Activated CD4-positive, alpha-beta T cell treated with anti-CD3 and anti-CD28 coated beads, Interleukin-2, amount 10 ng/mL, durations not matched to agents 7 days and 5 days (primary cell): ENCODE measurements at places on chromosomes 12 and 14. TPM values are rescaled to one million over a fixed set of nuclear protein-coding genes. Genes with fewer than 3 reads are reported as not detected.

DNA sequence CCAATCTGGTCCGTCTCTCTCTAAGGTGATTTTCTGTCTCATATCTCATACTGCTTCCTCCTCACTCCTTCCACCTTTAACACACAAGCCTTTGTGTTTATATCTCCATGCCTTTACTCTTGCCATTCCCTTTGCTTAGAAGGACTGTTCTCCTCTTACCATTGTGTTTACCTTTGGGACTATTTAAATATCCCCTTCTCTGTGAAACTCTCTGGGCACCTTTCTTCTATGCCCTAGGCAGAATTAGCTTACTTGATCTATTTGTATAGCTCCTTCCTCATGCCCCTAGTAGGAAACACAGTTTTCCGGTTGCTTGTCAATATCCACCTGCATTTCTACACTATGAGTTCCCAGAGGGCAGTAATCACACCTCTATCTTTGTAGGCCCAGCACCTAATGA is 3.9 kb upstream of the AMHR2 start:
- H3K4me3 ChIP-seq, result no peak overlapping the region
- no peak overlapping the region for H3K27ac ChIP-seq
- DNase-seq, result no peak
- no peaks in the 10 kb centered on the region for H3K27me3 ChIP-seq

DNA sequence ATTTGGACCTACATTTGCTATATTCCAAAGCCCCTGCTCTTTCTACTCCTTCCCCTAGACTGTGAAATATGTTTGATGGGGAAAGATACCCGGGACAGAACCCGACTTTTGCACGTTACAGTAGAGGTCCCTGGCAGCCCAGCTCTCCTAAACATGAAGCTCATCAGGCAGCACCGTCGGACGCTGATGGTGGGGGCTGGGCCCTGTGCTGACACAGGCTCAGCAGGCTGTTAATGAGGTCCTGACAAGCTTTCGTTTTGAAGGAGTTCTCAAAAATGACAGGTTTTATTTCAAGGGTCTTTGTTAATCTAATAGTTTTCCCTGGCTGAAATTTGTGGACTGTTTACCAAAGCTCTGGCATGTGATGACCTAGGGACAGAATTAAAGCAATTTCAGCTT is 102.3 kb downstream of the SLC25A47 start:
- H3K36me3 ChIP-seq, result no peaks in the 10 kb centered on the region
- H3K4me3 ChIP-seq, result no peak overlapping the region
- no peak overlapping the region for H3K27ac ChIP-seq
- H3K4me1 ChIP-seq, result peaks cover 15% of the 10 kb centered on the region
- DNase-seq, result no peak

DNA sequence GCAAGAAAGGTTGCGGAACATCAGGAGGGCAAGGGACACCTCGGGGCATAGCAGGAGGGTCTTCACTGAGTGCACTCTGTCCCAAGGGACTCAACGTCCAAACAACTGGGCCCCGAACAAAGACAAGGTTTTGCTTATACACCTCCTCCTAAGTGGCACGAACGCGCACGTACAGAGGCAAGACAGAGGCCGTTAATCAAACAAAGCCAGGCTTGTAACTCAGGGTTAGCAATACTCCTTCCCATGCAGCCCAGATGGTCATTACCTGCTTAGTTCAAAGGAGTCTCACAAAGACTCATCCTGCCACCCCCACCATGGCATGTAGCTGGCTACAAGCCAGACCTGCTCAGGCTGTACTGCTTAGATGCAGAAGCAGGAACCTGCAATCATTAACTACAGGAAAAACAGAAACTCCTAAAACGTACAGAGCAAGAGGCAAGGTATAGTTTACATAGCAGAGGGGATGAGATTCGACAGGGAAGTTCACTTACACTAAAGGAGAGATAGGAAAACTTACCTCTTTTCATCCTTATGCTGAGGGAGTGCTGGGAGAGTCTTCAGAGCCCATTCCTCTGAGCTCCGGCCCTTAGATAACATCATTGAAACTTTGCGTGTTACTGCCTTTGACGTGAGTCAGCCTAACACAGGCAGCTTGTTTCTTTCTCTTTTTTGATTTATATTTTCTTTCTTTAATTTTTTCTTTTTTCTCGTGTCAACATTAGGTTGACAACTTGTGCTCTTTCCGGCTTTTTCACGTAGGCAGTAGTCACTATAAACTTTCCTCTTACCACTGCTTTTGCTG is 1319.1 kb downstream of the TMEM121 start:
- peaks cover 7% of the 10 kb centered on the region for H3K27me3 ChIP-seq
- peaks cover 32% of the 10 kb centered on the region for H3K4me1 ChIP-seq
- peak overlapping the region; percentile 73 for H3K27ac ChIP-seq
- H3K4me3 ChIP-seq, result peak overlapping the region; percentile 81

GRCh38 chr14:105163040-105163742 is 5.4 kb downstream of the JAG2 start:
- no peak overlapping the region for H3K27ac ChIP-seq
- no peaks in the 10 kb centered on the region for H3K36me3 ChIP-seq
- no peak overlapping the region for H3K4me3 ChIP-seq
- H3K4me1 ChIP-seq, result peaks cover 4% of the 10 kb centered on the region

DNA sequence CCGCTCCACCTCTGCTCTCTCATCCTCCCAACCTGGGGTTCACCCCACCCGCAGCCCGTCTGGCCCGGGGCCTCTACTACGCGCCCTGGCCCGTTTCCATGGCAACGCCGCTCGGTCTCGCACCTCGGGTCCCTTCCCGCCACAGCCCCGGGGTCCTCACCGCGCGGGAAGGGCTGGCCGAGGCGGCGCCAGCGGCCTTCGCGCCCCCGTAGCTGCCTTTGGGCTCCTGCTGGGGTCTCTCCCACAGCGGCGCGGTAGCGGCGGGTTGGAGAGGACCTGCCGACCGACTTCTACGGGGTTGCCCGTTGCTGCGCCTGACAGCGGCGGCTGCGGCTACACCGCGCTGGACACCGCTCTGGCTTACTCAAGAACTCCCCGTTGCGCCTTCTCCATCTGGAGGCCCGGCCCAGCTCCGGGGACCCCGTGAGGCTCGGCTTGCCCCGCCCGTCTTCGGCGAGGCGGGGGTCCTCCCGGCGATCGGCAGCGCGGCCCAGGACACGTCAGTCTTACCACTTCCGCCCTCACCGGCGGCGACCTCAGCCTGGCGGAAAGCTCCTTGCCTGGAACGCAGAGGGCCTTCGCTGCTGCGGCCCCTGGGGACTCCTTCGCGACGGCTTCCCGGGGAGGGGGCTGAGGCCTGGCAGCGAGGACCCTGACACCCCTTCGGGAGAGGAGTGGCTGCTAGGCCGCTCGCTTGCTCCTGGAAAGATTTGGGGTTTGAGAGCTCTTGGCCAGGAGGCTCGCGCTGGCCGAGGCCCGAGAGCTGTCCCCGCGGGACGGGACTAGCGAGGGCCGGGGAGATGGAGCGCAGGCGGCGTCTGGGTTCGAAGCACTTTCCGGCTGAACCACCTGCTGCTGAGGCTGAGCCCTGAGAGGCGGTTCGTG is at the start of gene TM9SF1:
TSS of gene TM9SF1 (minus strand) at position 256 of the 885 bp plus-strand sequence. CDS start 422 bp downstream, outside the sequence.
- H3K27ac ChIP-seq, result peak within 1 kb of the TSS; percentile 99
- peaks cover 56% of the 10 kb centered on the region for H3K4me1 ChIP-seq
- H3K27me3 ChIP-seq, result no peaks in the 10 kb centered on the region
- H3K36me3 ChIP-seq, result peaks cover 52% of the 10 kb centered on the region
- peak within 1 kb of the TSS; percentile 98 for H3K4me3 ChIP-seq
- DNase-seq, result peak; percentile 91

DNA sequence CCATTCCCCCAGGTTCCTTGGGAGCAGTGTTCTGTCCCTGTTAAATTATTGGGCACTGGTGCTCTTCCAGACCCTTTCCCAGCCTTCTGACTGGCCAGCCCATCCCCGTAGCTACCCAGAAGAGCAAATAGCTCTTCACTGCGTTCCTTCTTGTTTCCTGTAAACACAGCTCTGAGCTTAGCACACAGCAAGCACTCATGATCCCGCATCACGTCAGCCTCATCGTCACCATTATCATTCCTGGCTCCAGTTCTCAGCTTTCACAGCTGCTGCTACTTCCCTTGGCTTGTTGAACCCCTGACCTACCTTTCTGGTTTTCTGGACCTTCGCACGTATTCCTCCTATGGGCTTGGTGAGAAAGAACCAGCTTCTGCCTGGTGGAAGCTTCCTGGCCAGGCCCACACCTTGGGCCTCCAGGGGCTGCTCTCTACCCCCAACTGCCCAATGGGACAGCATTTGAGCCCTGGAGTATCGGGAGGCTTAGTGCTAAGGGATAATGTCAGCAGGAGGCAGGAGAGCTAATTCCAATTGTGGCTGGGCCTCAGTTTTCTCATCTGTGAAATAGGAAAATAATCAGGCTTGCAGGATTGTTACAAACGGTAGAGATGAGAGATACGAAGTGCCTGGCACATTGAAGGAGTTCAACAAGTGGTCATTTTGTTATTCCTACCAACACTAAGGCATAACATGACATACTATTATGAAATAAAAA is 22.6 kb upstream of the PAPOLA start:
- no peak for DNase-seq
- H3K27me3 ChIP-seq, result peaks cover 9% of the 10 kb centered on the region
- H3K36me3 ChIP-seq, result no peaks in the 10 kb centered on the region
- H3K4me3 ChIP-seq, result no peak overlapping the region
- no peak overlapping the region for H3K27ac ChIP-seq
- no peaks in the 10 kb centered on the region for H3K4me1 ChIP-seq

GRCh38 chr12:55684761-55685370 is 22.8 kb downstream of the ITGA7 start:
- no peak for DNase-seq
- H3K27me3 ChIP-seq, result peaks cover 23% of the 10 kb centered on the region
- no peak overlapping the region for H3K27ac ChIP-seq
- H3K4me3 ChIP-seq, result no peak overlapping the region
- no peaks in the 10 kb centered on the region for H3K36me3 ChIP-seq

ASIC1 gene
- total RNA-seq, result 10.1 TPM

- H3K4me3 ChIP-seq, result no peak overlapping the region
- no peak for DNase-seq
- no peaks in the 10 kb centered on the region for H3K27me3 ChIP-seq
- H3K36me3 ChIP-seq, result no peaks in the 10 kb centered on the region
- no peaks in the 10 kb centered on the region for H3K4me1 ChIP-seq
Measured at GRCh38 chr12:60501124-60501729, 905.4 kb downstream of the SLC16A7 start.
